Adrenal gland (tissue), 19 donors: ENCODE measurements at places on chromosomes 6 and 20. TPM values are rescaled to one million over a fixed set of nuclear protein-coding genes. Genes with fewer than 3 reads are reported as not detected.
A peak's percentile ranks its signal among the peaks of the same experiment; 100 is the strongest.

- no peak overlapping the region for H3K27ac ChIP-seq
- H3K4me3 ChIP-seq: no peak overlapping the region
- peaks cover 4% of the 10 kb centered on the region for H3K27me3 ChIP-seq
- H3K36me3 ChIP-seq: no peaks in the 10 kb centered on the region
Measured at GRCh38 chr6:133512410-133513016, 271.4 kb downstream of the EYA4 start.

DNA sequence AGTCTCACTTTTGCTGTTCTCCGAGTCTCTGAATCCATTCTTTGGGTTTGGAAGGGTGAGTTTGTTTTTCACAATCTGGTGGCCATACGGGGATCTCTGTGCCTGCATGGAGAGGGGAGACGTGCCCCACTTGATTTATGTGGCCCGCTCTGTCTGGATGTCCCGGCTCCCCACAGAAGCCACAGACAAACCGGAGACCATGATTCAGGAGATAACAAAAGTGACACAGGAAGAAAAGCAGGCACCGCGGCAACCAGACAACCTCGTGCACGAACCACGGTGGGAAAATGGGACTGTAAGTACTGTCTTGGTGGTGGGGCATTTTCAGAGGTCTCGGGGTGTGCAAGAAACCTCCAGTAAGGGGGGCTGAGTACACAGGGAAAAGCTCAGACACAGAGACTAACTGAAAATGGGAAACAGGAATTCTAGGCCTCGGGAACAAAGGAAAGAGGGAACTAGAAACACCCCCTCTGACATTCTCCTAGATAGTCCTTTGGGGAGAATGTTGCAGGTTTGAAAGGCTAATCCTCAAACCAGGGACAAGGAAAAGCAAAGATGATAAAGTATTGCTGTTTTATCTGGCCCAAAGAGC lies 22.1 kb upstream of the ZNF318 start:
- no peaks in the 10 kb centered on the region for H3K36me3 ChIP-seq
- H3K27me3 ChIP-seq: no peaks in the 10 kb centered on the region
- no peak for DNase-seq
- H3K4me3 ChIP-seq: no peak overlapping the region

GRCh38 chr6:68891419-68891818 lies 256.3 kb downstream of the ADGRB3 start:
- H3K36me3 ChIP-seq: no peaks in the 10 kb centered on the region
- H3K4me3 ChIP-seq: no peak overlapping the region
- DNase-seq: no peak
- no peak overlapping the region for H3K27ac ChIP-seq
- no peaks in the 10 kb centered on the region for H3K4me1 ChIP-seq

DNA sequence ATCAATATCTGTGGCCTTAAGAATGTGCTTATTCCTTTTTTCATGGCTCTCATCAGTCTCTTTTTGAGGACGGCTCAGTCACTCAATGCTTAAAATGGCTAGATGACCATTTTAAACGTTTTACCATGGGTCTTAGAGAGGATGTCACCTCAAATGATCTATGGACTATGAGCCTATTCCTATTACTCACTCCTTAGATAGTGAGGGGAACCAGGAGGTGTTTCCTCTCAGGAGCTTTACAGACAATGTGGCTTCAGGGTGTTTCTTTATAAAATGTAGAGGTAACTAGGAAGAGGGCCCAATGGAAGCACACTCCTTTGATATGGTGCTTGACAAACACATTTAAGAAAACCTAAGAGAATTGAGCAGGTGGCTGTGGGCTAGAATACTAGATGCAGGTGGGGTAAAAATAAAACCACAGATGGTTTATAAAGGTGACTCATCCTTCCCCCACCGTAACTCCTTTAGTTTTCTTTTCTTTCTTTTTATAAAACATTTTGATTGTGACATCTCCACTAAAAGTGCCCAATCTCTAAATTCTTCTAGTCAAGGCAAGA lies 1.5 kb upstream of the TMEM200A start:
- H3K27ac ChIP-seq: no peak overlapping the region
- H3K27me3 ChIP-seq: no peaks in the 10 kb centered on the region
- no peaks in the 10 kb centered on the region for H3K4me1 ChIP-seq
- H3K4me3 ChIP-seq: no peak overlapping the region

DNA sequence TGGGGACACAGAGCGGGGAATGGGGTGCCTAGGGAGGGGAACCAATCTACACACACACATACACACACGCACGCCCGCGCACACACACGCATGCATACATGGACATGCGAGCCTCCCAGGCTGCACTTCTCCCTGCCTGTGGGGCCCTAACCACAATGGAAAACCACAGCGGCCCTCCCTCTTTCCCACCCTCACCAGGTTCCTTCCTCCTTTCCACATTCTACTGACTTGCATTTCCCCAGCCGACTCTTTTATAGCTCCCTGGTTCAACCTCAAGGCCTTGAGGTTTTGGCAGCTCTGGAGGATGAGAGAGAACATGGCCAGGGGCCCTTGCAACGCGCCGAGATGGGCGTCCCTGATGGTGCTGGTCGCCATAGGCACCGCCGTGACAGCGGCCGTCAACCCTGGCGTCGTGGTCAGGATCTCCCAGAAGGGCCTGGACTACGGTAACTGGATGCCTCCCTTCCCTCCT lies at the start of gene BPI:
TSS of gene BPI (plus strand) at position 249 of the 472 bp plus-strand sequence. CDS start at position 317, 68 bp downstream.
- DNase-seq: peak; percentile 23
- no peaks in the 10 kb centered on the region for H3K36me3 ChIP-seq
- H3K4me1 ChIP-seq: no peaks in the 10 kb centered on the region
- no peak within 1 kb of the TSS for H3K27ac ChIP-seq
- H3K27me3 ChIP-seq: peaks cover 13% of the 10 kb centered on the region
- no peak within 1 kb of the TSS for H3K4me3 ChIP-seq

DNA sequence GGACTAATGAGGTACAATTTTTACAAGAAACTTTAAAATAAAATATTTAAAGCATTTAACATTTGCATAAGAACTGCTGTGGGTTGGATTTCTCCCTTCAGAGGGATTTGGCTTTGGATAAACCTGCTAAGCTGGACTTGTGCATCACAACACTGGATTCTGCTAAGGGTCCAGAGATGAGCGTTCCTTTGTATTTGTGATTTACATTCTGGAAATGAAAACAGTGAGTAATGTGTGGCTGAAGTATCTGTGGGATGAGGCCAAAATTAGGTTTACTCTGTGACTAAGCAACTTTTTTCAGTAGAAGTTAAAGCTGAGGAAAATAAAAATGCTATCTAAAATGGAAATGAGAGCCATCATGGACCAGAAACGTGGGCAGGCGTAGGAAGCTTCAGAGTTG lies 494.3 kb downstream of the EPM2A start:
- DNase-seq: no peak
- no peaks in the 10 kb centered on the region for H3K36me3 ChIP-seq
- H3K4me1 ChIP-seq: no peaks in the 10 kb centered on the region
- H3K27me3 ChIP-seq: peaks cover 4% of the 10 kb centered on the region
- H3K27ac ChIP-seq: no peak overlapping the region
- H3K4me3 ChIP-seq: no peak overlapping the region

DNA sequence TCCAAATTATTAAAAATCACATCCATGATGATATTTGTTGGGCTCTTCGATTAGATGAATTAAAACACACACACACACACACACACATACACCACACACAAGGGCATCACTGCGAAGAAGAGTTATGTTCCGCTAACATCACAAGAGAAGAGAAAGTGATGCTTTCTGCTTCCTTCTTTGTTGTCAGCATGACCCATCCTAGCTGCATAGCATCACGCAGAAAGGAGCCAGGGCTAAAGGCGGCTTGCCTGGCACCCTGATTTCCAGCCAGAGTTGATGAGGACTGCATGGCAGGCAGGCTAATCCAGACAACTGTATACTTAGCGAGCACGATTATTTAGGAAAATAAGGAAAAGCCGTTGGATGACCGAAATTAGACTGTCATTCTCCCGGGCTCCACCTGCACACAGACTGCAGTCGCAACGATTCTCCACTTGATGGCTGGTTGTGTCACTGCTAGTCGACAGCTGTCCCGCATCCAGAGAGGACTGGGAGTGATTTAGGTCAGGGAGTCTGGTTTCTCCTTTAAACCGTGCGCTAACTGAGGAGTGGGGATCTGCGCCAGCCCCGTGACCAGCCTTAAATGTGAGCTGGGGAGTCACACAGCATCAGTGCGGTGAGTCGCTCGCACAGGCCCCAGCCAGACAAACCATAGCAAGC lies 70.6 kb upstream of the SOX4 start:
- no peak overlapping the region for H3K27ac ChIP-seq
- H3K4me3 ChIP-seq: no peak overlapping the region
- no peaks in the 10 kb centered on the region for H3K4me1 ChIP-seq
- no peaks in the 10 kb centered on the region for H3K36me3 ChIP-seq
- no peak for DNase-seq
- H3K27me3 ChIP-seq: no peaks in the 10 kb centered on the region

GRCh38 chr6:21423106-21423854 lies 170.3 kb upstream of the SOX4 start:
- no peaks in the 10 kb centered on the region for H3K36me3 ChIP-seq
- H3K4me3 ChIP-seq: no peak overlapping the region
- H3K27me3 ChIP-seq: no peaks in the 10 kb centered on the region
- no peak overlapping the region for H3K27ac ChIP-seq
- DNase-seq: no peak
- no peaks in the 10 kb centered on the region for H3K4me1 ChIP-seq

- no peak for DNase-seq
- peaks cover 47% of the 10 kb centered on the region for H3K4me1 ChIP-seq
- H3K36me3 ChIP-seq: no peaks in the 10 kb centered on the region
- H3K4me3 ChIP-seq: peak within 1 kb of the TSS; percentile 34
Measured at GRCh38 chr6:24719125-24719971, at the start of gene C6orf62. TSS of gene C6orf62 (minus strand) at chr6:24719154. CDS start at chr6:24718668, 486 bp downstream.

DNA sequence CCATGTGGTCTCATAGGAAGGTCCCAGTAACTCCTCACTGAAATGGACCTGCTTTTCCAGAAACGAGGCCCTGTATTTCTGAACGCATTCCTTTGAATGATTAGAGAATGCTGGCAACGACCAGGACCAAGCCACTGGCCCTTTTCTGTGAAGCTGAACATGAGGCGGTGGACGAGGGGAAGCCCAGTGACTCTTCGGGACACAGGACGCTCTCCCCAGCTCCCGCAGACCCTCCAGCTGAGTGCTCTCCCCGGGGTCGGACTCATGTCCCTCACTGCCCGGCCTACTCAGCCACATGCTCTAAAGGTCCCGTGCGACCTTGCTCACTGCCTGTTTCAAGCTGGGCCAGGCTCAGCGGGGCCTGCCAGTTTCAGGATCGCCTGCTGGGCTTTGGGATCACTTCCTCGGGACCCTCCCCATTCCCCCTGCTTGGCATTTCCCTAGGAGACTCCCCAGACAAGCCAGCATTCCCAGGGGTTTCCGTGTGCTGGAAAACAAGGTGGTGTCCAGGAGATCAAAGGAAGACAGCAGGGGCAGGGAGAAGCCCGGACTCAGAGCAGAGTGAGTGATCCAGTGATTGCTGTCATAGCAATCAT lies 2.6 kb upstream of the CST9 start:
- no peak for DNase-seq
- H3K36me3 ChIP-seq: no peaks in the 10 kb centered on the region
- H3K27ac ChIP-seq: no peak overlapping the region

DNA sequence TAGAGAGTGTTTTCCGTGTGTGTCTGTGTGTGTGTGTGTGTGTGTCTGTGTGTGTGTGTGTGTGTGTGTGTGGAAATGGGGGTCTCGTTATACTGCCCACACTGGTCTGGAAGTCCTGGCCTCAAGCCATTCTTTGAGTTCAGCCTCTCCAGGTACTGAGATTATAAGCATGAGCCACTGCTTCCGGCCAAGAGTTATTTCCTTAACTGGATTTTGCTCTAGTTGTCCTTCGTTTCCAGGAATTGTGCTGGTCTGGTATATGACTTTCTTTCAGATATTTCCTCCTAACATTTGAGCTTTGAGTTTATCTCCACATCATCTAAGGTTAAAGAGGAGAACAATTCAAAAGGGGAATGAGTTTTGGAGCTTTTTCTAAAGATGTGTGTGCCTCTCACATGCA lies 124.8 kb downstream of the SH3BGRL2 start:
- H3K4me1 ChIP-seq: no peaks in the 10 kb centered on the region
- no peak overlapping the region for H3K4me3 ChIP-seq

DNA sequence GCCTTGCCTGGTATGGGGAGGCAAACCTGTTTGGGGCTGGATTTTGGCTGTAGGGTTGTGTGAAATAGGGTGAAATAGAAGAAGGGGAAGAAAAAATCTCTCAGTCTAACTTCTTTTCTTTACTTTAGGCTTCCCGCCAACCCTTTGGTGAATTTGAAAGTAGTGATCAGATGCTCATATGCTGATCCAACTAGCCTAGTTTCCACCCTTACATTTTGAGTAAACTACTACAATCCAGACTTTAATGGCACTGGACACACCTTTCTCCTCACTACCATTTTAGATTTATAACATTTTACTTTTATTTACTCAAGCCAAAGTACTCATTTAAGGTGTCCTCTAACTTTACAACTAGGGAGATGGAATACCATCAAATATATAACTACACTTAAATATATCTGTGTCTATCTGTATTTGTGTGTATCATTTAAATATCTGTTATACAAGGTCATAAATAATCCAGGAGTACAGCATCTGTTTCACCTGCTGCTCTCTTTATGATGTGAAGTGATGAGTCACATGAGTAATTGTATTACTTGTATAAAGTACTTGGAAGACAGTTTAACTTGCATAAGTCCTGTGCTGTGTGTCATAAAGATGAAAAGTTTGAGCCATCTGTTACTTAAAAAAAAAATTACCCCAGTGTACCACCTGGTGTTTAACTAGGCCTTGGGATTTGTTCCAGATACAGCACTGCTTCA lies 172.1 kb downstream of the CDKAL1 start:
- no peaks in the 10 kb centered on the region for H3K27me3 ChIP-seq
- no peaks in the 10 kb centered on the region for H3K4me1 ChIP-seq
- no peaks in the 10 kb centered on the region for H3K36me3 ChIP-seq
- H3K27ac ChIP-seq: no peak overlapping the region
- DNase-seq: no peak

DNA sequence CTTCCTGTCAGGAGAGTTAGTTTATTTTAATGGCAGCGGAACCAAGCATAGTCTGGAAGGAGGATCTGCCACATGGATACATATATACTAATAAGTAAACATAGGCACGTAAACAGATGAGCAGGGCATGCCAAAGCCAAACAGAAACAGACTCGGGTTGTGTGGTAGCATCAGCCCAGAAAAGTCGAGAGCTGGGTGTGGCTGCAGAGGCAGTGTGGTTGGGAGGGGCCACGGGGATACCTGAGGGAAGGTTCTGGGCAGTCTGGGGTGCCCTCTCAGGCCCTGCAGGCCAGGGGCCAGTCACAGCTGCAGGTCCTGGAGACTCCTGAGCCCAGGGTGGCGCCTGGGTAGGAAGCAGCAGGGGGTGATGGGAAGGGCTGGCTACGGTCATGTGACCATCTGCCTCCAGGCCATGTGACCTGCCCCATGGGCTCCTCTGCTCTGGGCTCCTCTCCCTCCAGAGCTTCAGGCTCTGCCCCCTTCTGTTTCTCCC lies 42.8 kb upstream of the MRPS10 start:
- no peak overlapping the region for H3K27ac ChIP-seq
- no peak for DNase-seq
- H3K27me3 ChIP-seq: no peaks in the 10 kb centered on the region
- H3K36me3 ChIP-seq: no peaks in the 10 kb centered on the region
- H3K4me1 ChIP-seq: peaks cover 20% of the 10 kb centered on the region

- no peaks in the 10 kb centered on the region for H3K4me1 ChIP-seq
- no peak overlapping the region for H3K4me3 ChIP-seq
- no peak for DNase-seq
- no peaks in the 10 kb centered on the region for H3K27me3 ChIP-seq
- H3K36me3 ChIP-seq: no peaks in the 10 kb centered on the region
- no peak overlapping the region for H3K27ac ChIP-seq
Measured at GRCh38 chr20:57467742-57468141, 57.2 kb downstream of the CTCFL start.

- no peak overlapping the region for H3K4me3 ChIP-seq
- H3K4me1 ChIP-seq: no peaks in the 10 kb centered on the region
- no peak for DNase-seq
- no peaks in the 10 kb centered on the region for H3K36me3 ChIP-seq
- H3K27ac ChIP-seq: no peak overlapping the region
- no peaks in the 10 kb centered on the region for H3K27me3 ChIP-seq
Measured at GRCh38 chr6:9484091-9484490, 930.8 kb downstream of the TFAP2A start.

The TBX18 gene
- total RNA-seq: 2.1 TPM

The SNHG17 gene
- total RNA-seq: 25.5 TPM
